ENCODE measurements at places on chromosomes 1 and 21.

- DNase-seq = peak; percentile 86
These were observed 82.9 kb downstream of the HLX start for GRCh38 chr1:220962031-220962751.

DNA sequence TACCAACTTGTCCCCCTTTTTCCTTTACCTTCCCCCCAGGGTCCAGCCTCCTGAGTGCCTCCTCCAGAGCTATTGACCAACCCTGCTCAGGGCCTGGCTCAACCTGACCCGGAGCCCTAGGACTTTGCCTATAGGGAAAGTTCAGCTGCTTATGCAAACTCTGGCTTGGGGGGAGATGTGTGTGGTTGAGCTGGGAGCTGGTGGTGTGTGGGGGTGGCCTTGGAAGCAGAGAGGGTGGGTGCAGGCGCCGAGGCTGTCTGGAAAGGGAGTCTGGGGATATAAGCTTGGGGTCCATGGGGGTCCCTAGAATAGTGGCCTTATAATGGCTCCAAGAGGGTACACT lies 14.1 kb downstream of the KCNQ4 start:
- no peak for DNase-seq

DNA sequence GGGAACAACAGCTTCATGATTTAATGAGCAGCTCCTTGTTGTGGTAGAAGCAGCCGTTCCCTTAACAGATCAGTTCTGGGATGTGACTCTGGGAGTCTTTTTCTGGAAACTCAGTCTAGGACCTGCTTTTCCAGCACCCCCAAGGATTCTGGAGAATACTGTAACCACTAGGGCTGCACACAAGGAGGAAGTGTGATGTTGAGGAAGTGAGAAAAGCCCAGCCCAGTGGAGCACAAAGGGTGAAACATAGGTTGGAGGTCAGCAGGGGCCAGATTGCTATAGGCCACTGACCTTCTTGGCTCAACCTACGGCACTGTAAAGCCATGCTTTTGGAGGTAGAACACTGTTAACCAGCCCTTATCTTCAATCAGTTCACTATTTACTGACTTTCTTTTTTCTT lies 10.1 kb upstream of the PLA2G5 start:
- DNase-seq = no peak

- no peak for DNase-seq
These were observed 14.9 kb upstream of the HJV start for GRCh38 chr1:146036241-146036964.

DNA sequence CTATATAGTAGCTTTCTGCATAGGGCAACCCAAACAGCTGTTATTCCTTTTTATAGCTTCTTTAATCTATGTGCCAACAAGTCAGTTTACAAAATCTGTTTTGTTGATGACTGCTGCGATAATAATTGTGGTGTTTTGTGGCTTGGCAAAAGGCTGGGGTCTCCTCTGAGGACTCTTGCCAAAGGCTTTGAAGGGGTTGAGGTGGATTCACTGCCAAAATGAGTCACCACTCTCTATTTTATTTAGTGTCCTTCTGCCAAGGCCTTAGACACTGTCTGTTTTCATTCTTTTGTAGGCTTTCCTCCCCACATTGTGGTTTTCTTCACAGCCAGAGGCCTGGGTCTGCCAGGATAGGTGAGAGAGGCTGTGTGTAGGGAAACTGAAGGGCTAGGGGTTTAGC lies 161.8 kb downstream of the NFIA start:
- DNase-seq = no peak

- no peak for DNase-seq
These were observed 31.0 kb downstream of the TNNT2 start for GRCh38 chr1:201346337-201346939.

- no peak for DNase-seq
These were observed 1.5 kb upstream of the KCNA2 start for GRCh38 chr1:110607536-110608230.

DNA sequence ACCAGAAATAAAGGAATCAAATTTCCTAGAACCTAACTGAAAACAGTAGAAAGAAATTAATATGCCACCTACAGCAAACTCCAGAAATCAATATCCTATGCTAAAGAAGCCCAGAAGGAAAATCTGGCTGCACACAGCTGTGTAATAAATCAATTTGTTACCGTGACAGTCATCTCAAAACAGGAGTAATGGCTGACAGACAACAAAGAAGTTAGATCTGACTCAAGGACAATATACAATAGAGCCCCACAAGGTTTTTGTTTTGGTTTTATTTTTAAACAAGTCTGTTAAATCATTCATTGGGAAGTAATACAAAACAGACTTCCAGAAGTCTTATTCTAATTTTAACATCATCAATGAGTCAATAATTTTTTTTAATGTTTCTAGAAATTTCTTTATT lies 168.4 kb downstream of the RERE start:
- no peak for DNase-seq

DNA sequence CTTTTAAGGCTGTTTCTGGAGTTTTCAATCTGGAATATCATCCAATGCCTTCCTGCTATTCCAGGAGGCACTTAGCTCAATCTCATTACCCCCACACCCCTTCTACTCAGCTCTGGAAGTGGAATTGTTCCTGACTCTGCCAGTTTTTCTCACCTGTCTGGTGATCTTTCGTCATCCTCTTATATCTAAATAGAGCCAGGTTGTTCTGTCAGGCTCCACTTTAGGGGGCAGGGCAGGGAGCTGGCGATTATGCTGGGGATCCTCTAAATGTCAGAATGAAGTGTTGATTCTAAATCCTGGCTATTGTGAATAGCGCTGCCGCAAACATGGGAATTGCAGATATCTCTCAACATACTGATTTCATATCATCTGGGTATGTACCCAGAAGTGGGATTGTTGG lies 63.6 kb upstream of the ETV3 start:
- DNase-seq = no peak

- DNase-seq = no peak
These were observed 502 bp upstream of the SLC35A3 start for GRCh38 chr1:99969260-99969728.

GRCh38 chr21:17422931-17423330 lies 89.9 kb upstream of the CXADR start:
- no peak for DNase-seq

- no peak for DNase-seq
These were observed 22.6 kb upstream of the RNF187 start for GRCh38 chr1:228464487-228464983.

DNA sequence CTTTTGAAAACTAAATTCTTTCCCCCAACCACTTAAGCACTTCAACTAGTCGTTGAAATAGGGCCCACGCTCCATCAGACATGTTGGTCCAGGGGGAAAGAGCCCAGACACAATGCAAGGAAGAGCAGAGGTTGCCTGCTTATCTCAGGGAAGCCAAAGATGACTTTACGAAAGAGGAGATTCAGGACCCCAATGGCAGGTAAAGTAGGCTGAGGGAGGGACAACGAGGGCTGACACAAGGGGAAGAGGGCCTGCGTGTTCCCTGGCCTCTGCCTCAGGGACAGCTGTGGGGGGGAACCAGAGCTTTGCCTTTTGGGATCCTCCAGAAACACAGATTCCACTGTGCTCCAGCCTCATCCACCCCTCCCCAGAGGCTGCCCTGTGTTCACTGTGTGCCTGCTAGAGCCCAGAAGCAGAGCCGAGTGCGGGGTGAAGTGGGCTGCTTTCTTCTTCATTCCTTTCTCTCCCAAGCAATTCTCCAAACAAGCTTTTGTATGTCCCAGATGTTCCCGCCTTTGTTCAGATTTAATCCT lies 135.5 kb upstream of the GRIK3 start:
- DNase-seq = no peak

GRCh38 chr1:55033265-55033614 lies 6.1 kb upstream of the PCSK9 start:
- no peak for DNase-seq

DNA sequence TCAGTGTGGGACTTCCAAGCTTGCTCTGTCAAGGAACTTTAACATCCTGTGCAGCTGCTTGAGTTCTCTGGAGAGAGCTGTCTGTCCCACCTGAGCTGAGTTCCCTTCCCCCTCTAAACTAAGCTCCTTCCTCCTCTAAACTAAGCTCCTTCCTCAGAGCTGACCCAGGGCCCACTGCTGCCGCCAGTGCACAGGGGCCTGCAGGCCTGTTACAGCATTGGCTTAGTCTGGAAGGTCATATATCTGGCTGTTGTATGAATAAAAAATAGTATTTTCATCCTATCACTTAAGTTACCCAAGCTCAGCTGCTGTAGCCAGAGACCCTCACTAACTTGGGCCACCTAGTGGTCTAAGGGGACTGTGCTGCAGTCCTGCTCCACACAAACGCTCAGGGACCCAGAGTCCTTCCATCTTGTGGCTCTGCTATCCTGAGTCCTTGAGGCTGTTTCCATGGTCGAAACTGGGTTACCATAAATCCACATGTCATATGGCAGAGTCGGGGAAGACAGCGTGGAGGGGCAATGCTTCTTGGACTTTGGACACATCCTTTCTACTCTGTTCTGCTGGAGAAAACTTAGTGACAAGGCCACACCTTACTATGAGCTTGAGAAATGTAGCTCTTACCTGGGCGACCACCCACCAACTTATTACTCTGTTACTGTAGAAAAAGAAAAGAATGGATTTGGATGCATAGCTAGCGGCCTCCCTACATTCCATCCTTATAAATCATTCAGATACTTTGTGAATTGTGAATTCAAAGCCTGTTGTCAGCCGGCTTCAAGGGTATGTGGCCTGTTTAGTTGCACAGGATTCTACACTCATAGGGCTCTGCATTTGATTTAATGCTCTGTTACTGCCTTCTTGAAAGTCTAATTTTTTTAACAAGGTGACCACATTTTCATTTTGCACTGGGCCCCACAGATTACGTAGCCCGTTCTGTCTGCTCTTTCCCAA lies 71.4 kb upstream of the GCLM start:
- DNase-seq = no peak

- DNase-seq = no peak
These were observed 18.1 kb downstream of the KNCN start for GRCh38 chr1:46533179-46533864.

GRCh38 chr1:24940231-24940630 lies 10.2 kb upstream of the RUNX3 start:
- no peak for DNase-seq

DNA sequence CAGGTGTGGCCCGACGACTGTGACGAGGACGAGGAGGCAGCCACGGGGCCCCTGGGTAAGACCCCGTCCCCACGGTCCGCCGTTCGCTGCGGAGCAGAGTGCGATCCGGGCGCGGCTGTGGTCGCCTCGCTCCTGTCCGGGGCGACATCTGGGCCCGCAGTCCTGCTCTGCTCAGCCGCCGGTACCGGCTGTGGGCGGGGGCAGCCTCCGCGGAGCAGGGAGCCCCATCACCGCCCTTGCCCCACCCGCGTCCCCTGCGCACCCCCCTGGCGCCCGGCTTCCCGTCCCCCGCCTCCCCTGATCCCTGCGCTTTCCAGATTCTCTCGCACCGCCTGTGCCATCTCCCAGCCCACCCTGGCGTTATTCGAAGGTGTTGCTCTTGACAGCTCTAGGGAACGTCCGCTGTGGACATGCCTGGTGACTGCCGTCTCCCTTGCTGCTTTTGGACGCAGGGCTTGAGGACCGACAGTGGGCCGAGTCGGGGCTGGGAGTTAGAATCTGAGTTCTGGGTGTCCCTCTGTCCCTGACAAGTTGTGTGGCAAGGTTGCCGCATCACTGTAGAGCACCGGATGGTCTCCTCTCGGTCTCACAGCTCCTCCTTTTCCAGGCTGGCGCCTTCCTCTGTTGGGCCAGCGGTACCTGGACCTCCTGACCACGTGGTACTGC lies 596 bp downstream of the TOR3A start:
- no peak for DNase-seq

DNA sequence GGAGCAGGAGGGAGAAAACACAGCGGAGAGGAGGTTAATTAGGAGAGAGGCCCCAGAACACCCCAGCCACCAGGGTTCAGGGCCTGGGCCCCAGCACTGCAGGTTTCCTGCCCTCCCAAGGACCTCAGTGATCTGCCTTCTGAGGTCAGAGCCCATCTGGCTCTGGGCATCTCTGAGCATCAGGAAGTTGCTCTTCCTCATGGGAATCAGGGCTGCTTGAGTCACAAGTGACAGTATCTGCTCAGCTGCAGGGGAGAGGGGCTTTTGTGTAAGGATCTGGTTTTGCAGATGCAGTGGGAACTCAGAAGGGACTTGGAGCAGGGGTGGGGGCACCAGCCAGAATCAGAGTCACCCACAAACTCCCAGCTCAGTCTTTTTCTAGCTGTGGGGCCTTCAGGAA lies 472.1 kb downstream of the PTPRU start:
- DNase-seq = no peak

GRCh38 chr1:206518206-206518605 lies 10.9 kb downstream of the RASSF5 start:
- DNase-seq = no peak

- DNase-seq = no peak
These were observed 259.3 kb upstream of the CACYBP start for GRCh38 chr1:174740249-174740968.

DNA sequence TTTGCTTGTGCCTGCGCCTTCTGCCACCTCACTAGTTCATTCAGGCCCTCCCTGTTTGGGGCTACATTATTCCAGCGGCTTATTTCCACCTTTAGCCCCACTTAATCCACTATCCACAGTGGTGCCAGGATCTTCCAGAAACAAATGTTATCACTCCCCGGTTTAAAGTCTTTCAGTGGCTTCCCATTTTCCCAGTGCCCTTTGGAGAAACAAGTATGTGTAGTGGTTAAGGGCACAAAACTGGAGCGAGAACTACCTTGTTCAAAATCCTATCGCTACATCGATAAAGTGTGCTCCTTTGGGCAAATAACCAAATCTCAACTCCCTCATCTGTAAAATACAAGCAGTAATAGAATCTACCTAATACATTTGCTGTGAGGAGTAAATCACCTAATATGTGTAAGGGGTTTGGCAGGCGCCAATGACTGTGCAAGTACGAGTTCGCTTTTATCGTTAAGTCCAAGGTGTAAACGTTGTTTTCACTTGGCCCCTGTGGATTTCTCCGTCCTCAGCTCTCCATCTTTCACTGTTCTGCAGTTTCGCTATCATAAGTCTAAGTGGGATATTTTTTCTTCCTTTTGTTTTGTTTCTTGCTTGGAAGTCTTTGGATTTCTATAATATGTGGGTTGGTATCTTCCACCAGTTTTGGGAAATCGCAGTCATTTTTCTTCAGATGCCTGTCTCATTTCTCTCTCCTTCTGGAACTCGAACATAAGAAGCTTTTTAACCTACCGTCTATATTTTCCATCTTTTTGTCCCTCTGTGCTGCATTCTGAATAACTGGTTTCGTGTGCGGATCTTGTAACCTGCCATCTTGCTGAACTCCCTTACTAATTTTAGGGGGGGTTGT lies 844 bp upstream of the MEAF6 start:
- no peak for DNase-seq

DNA sequence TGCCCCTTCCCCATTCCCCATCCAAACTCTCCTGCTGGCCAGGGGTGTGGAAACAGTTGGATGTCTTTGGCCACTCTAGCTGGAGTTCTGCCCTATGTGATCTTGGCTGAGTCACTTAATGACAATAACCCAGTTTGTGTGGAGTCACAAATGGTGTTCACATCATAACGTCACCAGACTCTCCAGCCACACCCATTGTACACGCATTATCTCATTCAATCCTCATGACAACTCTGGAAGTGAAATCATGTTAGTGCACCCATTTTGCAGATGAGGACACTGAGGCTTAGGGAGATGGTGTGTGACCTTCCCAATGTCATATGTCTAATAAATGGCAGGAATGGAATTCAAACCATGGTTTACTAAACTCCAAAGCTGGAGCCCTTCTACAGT lies 1.2 kb upstream of the CDA start:
- no peak for DNase-seq

GRCh38 chr1:94526152-94526980 lies 15.2 kb downstream of the F3 start:
- no peak for DNase-seq

GRCh38 chr21:17554679-17555465 lies 42.0 kb downstream of the CXADR start:
- no peak for DNase-seq
